ENCODE measurements at places on chromosomes 16 and 17. TPM values are rescaled to one million over a fixed set of nuclear protein-coding genes. Genes with fewer than 3 reads are reported as not detected.

Gene TMEM256
- polyA plus RNA-seq = 89.5 TPM

Gene HSPB9
- 0.15 TPM for polyA plus RNA-seq

Gene HBZ
- not detected for polyA plus RNA-seq

Gene CCL5
- polyA plus RNA-seq = 55.3 TPM

Gene NPIPA7
- 1.8 TPM for polyA plus RNA-seq

Gene SLC2A4
- polyA plus RNA-seq = not detected

Gene EFCAB13
- polyA plus RNA-seq = 5.7 TPM

Gene CDH15
- not detected for polyA plus RNA-seq

Gene KDM6B
- 0.92 TPM for polyA plus RNA-seq

Gene RUNDC3A
- not detected for polyA plus RNA-seq

Gene EVI2B
- polyA plus RNA-seq = 26.7 TPM

Gene CACNG3
- 0.05 TPM for polyA plus RNA-seq

Gene HOXB1
- not detected for polyA plus RNA-seq

Gene ST6GALNAC1
- polyA plus RNA-seq = not detected

Gene CHRNE
- not detected for polyA plus RNA-seq

Gene SEPTIN1
- 141 TPM for polyA plus RNA-seq

Gene KRTAP4-3
- not detected for polyA plus RNA-seq

Gene GPRC5B
- polyA plus RNA-seq = 0.42 TPM

Gene DRC3
- polyA plus RNA-seq = 1.4 TPM

Gene PRAC2
- polyA plus RNA-seq = not detected

Gene KRTAP3-1
- not detected for polyA plus RNA-seq

Gene PPM1E
- not detected for polyA plus RNA-seq

Gene DNAH9
- polyA plus RNA-seq = not detected

Measured in GM12878 (cell line).